ENCODE measurements at places on chromosomes 3 and 15.

DNA sequence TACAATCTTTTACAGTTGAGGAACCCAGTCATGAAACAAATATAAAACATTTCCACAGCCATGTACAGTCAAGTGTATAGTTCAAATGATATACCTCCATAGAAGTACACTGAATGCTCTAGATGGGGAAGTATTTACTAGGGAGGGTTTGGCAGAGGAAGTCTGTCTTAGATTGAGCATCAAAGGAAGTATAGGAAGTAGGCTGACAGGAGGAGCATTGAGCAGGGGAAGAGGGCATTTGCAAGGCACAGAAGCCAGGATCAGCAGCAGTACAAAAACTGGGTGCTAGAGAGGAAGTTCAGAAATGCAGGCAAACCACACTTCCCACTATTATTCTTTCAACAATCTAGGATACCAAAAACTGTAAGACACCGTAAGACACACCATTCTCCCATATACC is 122.6 kb downstream of the ANO10 start:
- no peak for DNase-seq

GRCh38 chr15:87589134-87589533 is 667.4 kb downstream of the NTRK3 start:
- no peak for DNase-seq

DNA sequence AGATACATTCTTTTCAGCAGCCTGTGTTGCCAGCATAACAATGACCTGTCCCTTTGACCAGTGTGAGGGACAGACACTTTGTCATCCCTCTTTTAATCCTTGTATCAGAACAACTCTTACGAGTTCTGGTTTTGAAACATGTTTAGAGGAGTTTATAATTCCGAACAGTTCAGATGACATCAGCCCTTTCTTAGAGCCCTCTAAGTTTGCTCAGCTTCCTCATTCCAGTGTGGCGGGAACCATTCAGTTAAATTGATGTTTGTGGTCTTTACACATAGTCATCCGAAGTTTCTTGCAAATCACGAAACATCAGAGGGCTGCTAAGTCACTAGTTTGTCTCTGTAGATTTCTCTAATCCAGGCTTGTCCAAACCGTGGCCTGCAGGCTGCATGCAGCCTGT is 102.5 kb downstream of the AKAP13 start:
- DNase-seq: peak; percentile 91

GRCh38 chr3:196311-197148 is at the start of gene CHL1:
CHL1 (plus strand) TSS chr3:196763; CDS start chr3:319777, 123,014 bp downstream.
- no peak for DNase-seq

DNA sequence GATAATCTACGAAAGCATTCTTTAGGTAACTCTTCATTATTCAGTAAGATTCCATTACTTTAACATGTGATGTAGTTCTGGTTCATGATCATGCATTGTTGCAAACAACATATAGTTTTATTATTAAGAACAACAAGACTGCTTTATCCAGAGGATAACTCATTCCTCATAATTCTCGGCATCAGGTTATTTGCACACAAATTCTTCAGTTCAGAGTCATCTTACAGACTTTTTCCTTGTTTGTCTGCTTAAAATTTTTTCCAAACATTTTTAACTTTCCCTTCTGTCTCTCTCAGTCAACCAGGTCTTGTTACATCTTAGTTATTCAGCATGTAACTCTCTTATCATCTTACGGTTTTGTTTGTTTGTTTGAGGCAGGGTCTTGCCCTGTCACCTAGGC is 60.1 kb downstream of the VGLL3 start:
- DNase-seq: no peak

DNA sequence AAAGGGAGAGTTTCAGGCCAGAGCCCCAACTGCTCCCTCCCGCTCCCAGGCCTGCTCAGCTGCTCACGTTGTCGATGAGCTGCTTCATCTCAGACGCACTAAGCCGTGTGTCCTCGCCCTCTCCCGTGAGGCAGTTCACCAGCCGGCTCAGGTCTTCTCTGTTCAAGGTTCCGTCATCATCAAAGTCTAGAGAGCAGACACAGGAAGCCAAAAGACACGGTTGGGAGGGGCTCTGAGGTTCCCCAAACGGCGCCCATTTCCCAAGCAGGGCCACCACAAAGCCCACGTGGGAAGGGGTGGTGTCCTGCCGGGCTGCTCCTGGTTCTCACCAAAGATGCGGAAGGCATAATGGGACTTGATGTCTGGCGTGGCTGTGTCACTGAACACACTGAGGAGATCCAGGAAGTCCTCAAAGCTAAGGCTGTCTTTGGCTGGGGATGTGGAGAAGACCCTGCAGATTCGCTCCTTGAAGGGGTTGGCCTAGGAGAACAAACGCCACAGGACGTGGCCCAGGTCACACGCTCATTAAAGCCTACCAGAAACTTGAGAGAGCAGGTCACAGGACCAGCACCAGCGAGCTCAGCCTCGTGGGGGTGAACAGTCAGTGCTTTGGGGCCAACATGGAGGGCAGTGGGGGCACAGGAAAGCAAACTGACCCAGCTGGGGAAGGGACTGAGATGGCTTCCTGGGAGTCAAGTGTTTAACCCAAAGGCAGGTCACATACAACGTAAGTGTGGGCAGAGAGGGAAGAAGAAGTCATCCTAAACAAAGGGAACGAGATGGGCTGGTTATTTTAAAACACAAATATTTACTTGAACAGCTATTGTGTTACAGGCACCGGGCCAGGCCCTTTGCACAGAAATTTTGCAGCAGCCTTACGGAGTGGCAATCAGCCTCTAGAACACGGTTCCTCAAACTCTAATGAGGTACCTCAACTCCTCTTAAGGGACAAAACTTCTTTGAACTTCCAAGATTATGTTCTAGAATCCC is 2.4 kb downstream of the CIB1 start:
- no peak for DNase-seq

DNA sequence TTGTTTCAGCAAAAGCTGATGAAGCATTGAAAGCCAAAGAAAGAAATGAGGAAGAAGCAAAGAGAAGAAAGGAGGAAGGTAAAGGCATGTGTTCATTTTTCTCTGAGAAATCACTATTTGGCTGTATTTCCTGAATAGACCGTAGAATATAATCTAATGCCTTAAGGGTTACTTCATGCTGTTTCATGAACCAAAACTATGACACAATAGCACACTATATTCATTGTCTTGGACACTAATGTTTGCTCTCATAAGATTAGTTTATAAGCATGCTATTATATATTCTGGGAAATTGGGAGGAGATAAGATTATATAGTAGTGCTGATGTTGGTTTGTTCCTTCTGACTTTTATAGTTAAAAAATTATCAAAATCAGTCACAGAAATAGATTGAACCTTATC is 110.1 kb upstream of the MLF1 start:
- no peak for DNase-seq

DNA sequence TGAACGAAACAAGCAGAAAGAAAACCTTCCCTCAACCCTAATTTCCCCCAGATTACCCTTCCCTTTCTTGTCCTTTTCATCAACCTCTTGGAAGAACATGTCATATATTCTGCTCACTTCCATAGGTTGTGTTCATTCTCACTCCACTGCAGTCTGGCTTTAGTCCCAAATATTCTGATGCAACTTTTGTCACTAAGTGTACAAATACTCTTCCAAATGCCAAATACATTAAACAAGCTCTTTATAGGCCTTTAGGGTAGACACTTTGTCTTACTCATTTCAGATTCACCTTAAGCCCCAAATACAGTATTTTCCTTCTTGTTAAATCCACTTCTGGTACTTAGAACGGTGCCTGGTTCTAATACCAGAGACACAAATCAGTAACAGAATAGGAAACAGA is 406.5 kb upstream of the CDIN1 start:
- peak; percentile 60 for DNase-seq

DNA sequence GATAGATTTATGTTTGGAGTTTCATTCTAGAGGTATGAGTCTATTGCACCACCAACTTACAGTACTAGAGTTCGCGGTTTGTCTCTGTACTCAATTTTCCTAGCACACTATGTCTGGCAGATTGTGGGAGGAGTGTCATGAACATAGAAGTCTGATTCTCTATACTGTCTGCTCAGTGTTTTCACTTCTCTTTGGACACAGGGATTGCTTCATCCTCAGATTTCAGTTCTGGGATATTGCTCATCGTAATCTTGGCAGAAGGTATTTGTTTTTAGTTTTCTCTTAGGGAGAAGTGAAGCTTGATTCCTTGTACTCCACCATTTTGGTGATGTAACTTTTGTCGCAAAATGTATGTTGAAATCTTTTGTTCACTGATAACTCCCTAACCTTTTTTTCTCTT is 27.8 kb upstream of the AZI2 start:
- DNase-seq: peak; percentile 64

DNA sequence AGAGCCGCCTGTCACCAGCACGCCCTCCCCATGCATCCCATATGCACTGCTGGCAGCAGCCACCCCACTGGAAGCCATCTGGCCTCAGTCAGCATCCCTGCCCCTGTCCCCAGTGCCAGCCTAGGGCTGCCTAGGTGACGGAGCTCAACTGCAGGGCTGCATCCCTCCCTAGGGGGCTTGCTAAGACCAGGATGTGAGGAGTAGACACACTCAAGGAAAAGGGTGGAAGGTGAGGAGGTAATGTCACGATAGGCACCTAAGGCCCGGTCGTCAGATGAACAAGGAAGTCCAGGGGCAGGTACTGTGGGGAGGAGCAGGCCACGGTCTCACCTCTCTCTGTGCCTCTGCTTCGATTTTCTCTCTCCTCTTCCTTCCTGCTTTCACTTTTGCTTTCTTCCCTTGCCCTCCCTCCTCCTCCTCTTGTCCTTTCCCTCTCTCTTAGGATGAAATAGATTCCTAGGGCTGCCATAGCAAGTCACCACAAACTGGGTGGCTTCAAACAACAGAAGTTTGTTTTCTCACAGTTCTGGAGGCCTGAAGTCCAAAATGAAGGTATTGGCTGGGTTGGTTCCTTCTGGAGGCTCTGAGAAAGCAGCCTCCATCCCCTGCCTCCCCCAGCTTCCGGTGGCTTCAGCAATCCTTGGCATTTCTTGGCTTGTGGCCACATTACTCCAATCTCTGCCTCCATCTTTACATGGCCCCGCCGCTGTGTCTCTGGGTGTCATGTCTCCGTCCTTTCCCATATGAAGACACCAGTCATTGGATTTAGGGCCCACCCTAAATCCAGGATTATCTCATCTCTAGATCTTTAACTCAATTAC is 298.3 kb downstream of the SHQ1 start:
- DNase-seq: no peak

DNA sequence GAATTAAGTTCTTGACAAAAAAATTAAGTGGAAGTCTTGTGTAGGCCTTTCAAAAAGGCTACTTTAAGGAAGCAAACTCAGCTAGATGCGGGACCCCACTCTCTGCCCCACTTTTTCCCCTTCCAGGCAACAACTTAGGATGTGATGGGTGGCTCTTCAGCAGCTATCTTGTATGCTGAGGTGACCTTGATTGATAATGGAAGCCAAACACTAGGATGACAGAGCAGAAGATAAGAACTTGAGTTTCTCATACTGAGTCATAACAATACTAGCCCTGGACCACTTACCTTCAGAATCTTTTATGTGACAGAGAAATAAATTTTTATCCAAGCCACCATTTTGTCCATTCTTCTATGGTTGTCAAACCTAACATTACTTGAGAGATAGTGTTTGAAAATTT is 16.1 kb downstream of the PDCD10 start:
- DNase-seq: no peak

- DNase-seq: peak; percentile 25
Observed at GRCh38 chr3:187112934-187113793, 26.1 kb downstream of the RPL39L start.

GRCh38 chr15:53108319-53108718 is 318.2 kb upstream of the ONECUT1 start:
- no peak for DNase-seq

GRCh38 chr15:38176691-38177090 is 75.9 kb upstream of the SPRED1 start:
- DNase-seq: no peak

DNA sequence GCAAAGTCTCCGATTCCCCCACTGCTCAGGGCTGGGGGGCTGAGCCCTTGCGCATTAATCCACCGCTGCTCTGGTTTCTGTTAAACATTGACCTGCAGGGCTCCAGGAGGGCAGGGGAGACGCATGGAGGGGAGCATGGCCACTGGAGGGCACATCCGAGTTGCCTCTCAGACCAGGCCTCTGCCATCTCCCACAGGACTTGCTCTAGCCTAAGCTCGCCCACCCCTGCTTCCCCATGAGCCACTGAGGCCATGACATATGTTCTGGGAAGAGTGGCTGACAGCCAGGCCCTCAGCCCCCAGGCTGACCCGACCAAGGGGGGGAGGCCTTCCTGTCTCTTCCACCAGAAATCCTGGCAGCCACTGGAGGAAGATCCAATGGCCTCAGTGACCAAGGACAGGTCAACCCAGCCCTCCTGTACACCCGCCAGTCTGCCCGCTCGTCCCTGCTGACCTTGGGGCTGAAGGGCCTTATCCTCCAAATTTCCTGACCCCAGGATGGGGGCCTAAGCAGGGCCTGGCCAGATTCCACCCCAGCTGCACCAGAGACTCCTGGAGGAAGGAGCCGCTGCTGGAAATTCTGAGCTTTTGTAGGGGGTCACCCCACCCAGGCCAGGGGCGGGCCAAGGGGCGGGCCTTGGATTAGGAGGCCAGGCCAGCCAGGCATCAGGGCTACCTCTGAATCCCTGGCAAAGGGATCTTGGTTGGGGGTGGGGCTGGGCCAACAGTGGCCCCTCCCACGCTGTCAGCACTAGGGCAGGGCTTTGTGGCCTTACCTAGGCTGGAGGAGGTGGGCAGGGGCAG is at the start of gene HYAL1:
Gene HYAL1, minus strand, starts transcription at position 562 of the 803 bp plus-strand sequence. CDS start 618 bp downstream, outside the sequence.
- no peak for DNase-seq

GRCh38 chr3:41338276-41338675 is 139.0 kb downstream of the CTNNB1 start:
- peak; percentile 56 for DNase-seq

DNA sequence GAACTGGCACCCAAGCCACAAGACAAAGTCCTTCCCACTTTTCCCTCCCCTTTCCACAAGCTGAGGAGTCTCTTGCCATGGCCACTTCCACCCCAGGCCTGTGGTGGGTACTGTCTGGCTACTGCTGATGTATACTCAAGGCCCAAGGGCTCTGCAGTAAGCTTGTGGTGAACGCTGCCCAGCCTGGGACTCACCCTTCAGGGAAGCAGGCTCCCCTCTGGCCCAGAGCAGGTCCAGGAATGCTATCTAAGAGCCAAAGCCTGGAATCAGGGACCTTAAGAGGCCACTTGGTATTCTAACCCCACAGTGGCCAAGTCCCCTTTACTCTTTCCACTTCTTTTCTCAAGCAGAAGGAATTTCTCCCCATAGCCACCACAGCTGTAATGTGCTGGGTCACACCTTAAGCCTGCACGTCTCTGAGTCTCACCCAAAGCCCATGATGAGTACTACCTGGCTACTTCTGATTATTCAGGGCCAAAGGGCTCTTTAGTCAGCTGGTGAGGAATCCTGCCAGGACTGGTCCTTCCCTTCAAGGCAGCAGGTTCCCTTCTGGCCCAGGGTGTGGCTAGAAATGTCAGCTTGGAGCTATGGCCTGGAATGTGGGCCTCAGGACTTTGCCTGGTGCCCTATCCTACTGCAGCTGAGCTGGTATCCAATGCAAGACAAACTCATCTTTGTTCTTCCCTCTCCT is 4.0 kb downstream of the PATL2 start:
- no peak for DNase-seq

GRCh38 chr3:34947834-34948233 is 691.5 kb upstream of the ARPP21 start:
- DNase-seq: peak; percentile 81

All from fibroblast of skin of right quadriceps (primary cell).